ENCODE measurements at places on chromosomes 11 and 22.
A peak's percentile ranks its signal among the peaks of the same experiment; 100 is the strongest.

DNA sequence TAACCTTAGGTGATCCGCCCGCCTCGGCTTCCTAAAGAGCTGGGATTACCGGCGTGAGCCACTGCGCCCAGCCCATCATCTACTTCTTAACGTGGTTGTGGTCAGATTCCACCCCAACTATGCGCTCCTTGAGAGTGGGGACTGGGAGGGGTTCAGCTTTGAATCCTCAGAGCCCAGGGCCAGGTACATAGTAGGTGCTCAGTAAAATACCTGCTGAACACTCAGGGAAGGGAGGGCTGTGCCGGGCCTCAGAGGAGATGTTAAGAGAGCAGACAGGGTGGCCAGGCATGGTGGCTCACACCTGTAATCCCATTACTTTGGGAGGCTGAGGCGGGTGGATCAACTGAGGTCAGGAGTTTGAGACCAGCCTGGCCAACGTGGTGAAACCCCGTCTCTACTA is 1.2 kb upstream of the LGALS1 start:
- DNase-seq, result no peak

GRCh38 chr11:60345489-60345888 is 18.4 kb downstream of the MS4A6E start:
- peak; percentile 7 for DNase-seq

- no peak for DNase-seq
Measured at GRCh38 chr11:14898355-14898754, 6.3 kb upstream of the CYP2R1 start.

- peak; percentile 34 for DNase-seq
Measured at GRCh38 chr22:44719586-44720368, 17.8 kb downstream of the PRR5 start.

GRCh38 chr11:133951327-133952198 is 5.2 kb downstream of the IGSF9B start:
- DNase-seq, result peak; percentile 33

DNA sequence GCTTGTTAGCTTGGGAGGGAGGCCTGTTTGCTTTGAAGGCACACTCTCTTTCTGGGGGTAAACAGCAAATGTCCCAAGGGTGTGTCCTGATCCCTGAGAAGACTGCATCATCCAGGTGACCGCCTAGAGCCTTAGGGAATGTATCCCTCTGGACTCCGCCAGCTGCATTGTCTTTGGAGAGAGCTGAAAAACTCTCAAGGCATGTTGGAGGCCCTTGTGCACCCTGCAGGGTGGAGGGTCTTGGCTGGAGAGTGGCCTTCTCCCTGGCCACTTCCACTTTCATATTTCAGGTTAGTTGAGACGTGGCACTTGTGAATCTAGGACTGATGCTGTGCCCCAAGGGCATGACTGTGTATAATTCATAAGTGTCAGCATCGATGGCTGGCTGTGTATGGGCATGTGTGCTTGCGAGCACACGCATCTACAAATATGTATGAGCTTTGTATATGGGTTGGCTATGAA is 70.6 kb downstream of the ZBTB16 start:
- DNase-seq, result no peak

- DNase-seq, result no peak
Measured at GRCh38 chr11:128914216-128915148, 23.3 kb downstream of the KCNJ5 start.

GRCh38 chr11:76119779-76120178 is 86.5 kb downstream of the WNT11 start:
- DNase-seq, result no peak

DNA sequence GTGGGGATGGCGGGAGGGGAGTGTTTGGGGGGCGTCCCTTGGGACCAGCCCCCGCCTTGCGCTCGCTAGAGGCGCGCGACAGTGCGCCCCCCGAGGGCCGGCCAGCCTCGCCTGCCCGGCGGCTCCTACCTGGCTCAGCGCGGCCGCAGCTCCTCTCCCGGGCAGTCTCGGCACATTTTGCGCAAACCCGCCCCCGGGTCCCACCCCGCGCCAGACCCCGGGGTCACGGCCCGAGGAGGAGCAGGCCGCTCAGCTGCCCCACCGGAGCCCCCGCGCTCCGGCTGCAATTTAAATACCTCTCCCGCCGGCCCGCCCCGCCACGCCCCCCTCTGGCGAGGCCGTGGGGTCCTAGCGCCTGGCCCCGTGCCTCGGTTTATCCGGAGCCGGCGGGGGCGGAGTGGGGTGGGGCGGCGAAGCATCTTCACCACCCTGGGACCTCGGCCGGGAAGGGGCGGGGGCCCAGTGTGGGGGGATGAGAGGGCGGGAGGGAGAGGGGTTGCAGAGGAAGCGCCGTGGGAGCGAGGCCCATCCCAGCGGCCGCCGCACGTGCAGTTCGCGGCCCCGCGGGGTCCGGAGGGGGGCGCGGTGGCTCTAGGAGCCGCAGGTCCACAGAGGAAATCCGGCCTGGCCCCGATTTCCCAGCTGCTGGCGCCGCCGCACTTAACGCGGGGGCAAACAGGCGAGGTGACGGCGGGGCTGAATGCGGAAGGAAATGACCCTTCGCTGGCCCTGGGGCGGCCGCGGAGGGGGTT is at the start of gene LRRC32:
Gene LRRC32, minus strand, starts transcription at position 263 of the 752 bp plus-strand sequence. CDS start 4,793 bp downstream, outside the sequence.
- DNase-seq, result no peak

GRCh38 chr11:28836285-28837081 is 728.3 kb downstream of the METTL15 start:
- peak; percentile 11 for DNase-seq

GRCh38 chr11:123546515-123546914 is 107.9 kb downstream of the SCN3B start:
- DNase-seq, result no peak

GRCh38 chr11:32444186-32444585 is 8.8 kb upstream of the WT1 start:
- DNase-seq, result no peak

DNA sequence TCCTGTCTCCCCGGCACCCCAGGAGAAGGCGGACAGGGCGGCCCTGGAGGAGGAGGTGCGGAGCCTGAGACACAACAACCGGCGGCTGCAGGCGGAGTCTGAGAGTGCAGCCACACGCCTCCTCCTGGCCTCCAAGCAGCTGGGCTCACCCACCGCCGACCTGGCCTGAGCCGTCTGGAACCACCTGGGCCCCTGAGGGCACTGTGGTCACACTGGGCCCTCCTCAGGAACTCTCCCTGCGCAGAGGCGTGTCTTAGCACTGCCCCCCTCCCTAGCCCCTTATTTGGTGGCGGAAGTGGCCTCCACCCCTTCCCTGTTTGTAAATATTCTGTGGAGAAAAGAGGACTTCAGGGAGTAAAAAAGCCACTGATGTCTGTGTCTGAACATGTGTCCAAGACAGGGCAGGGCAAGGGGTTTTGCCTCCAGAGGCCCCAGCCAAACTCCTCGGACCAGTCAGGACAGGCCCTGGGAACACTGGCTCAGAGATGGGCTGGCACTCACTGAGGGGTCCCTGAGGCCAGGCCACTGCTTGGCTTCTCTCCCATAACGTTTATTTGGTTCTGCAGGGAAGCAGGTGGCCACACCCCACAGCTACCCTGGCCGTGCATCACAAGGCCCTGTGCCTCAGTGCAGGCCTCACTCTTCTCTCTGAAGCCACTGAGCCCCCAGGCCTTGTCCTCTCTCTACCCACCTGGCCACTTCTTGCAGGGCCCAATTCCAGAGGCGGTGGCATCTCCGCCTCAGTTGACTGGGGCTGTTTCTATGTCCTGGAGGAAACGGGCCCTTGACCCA is 12.0 kb downstream of the RELA start:
- no peak for DNase-seq

GRCh38 chr11:843818-844692 is 1.4 kb downstream of the TSPAN4 start:
- DNase-seq, result no peak

DNA sequence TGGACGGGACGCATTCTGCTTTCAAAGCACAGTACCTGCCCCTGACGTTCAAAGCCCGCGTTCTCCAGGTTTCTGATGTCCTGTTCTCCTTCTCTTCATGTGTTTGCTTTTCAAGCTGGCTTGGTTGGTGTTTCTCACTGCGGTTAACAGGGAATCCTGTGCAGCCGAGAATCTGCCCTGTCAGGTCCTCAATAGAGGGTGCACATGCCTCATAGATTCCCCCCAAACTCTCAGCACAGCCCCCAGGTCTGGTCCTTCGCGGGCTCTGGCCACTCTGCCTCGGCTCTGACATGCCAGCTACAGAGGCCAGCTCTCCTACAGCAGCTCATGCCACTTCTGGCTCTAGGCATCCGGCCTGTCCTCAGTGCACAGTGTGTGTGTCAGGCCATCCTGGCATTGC is 1343.8 kb downstream of the TBC1D22A start:
- DNase-seq, result no peak
